ENCODE measurements at places on chromosomes 6 and 20.

DNA sequence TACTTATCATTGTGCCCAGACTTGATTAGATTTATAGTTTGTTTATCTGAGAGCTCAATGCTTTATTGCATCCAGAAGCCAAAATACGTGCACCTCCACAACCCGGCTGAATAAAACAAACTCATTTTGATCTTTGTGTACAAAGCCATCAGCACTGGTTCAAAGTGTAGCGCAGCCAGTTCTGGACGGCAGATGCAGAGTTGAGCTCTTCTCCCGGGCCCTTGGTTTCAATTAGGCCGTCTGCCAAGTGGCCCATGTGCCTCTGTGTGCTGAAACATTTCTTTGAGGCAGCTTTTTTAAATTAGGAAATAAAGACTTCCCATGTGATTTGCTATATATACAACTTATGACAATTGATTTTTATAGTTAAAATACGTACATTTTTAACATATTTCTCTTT is 96.2 kb upstream of the RSPO3 start:
- DNase-seq, result peak; percentile 75

- no peak for DNase-seq
These were observed 797 bp upstream of the ZNF133 start for GRCh38 chr20:18287546-18287914.

DNA sequence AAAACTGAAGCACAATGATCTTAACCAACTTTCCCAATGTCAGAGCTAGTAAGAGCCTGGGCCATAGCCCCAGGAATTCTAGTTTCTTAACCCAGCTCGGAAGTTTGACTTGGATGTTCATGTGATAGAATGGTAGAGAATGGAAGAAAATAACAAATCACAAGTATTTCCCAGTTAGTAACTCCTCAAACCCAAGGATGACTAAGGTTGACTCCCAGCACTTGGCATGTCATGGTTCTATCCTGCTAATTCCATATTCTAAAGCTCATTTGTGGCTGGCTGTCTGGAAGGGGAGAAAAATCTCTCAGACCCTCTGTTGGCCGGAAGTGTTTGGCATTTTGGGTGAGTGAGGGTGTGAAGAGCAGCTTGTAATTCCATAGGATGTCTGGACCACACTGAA is 248.7 kb downstream of the RFPL4B start:
- no peak for DNase-seq

DNA sequence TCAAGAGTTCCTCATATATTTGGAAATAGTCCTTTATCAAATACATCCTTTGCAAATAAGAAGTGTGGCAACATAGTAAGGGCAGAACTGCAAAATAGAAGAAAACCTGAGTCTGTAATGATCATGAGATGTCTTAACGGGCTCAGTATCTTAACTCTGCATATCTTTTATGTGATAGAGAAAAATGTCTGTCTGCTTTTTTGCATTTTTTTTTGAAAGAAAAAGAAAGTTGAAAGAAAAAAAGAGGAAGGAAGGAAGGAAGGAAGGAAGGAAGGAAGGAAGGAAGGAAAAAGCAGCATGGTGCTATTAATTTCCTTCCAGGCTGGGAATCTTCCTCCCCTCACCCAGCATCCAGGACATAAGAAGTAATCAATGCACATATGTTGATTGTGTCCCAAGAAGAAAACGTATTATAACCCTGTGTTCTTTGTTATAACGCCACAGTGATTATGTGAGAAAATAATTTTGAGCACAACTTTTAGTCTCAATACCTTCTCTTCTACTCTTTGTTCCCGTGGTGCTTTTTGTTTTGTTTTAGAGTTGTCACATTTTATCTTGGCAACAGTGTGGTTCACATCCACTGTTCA is 58.7 kb upstream of the PCSK2 start:
- no peak for DNase-seq

DNA sequence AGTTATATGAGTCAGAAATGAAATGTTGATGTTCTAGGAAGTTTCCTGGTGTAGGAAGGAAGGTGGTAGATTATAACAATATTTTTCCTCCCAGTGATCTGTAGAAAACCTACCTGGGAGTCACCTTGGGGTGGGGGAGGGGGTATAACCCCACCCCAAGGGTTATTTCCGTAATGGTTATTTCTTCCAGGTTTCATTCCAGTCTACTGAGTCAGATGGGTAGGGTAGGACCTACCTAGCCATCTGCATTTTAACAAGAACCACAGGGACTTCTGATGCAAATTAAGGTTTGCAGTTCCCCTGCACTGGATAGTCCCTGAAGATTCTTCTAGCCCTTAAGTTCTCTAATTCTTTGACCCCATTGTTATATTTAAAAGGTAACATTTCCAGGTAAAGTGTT is 88.9 kb downstream of the ARMC2 start:
- no peak for DNase-seq

- DNase-seq, result no peak
These were observed 125.0 kb downstream of the MAP3K4 start for GRCh38 chr6:161116554-161116953.

DNA sequence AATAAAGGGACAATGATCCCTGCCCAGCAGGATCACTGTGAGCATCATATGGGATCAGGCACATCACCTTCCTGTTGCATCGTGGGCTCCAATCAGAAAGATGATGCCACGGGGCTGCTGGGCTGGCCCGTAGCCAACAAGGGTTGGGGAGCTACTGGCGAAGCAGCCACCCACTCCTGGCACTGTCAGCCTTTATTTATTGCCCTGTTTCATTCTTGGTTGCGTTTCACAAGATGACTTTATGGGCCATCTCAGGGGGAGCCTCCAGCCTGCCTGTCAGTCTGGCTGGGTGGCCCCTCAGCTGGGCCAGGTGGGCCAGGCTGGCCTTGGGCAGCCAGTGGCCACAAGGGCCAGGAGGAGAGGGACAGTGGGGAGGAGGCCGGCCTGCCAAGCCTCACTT is 17.3 kb downstream of the VSTM2L start:
- DNase-seq, result no peak

GRCh38 chr6:18087396-18088165 is 34.9 kb downstream of the NHLRC1 start:
- no peak for DNase-seq

GRCh38 chr6:83590416-83590815 is 78.1 kb downstream of the PRSS35 start:
- peak; percentile 27 for DNase-seq

- DNase-seq, result peak; percentile 84
These were observed 203.6 kb upstream of the GMDS start for GRCh38 chr6:2448826-2449571.

- no peak for DNase-seq
These were observed 79.3 kb upstream of the AGPAT4 start for GRCh38 chr6:161353208-161353613.

DNA sequence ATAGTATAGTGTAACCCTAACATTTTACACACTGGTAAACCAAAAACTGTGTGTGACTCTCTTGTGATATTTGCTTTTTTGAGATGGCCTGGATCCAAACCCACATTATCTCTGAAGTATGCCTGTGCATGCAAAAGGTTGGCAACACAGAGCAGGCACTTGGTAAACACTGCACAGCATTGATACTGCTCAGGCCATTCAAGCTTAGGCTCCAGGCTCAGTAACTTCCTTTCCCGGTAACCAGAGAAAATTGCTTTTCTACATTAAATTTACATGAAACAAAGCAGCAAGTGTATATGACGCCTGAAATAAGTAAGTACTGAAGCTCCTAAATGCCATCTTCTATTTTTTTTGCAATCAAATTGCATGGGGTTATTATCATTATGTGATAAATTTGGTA is 205.7 kb downstream of the EPM2A start:
- no peak for DNase-seq

DNA sequence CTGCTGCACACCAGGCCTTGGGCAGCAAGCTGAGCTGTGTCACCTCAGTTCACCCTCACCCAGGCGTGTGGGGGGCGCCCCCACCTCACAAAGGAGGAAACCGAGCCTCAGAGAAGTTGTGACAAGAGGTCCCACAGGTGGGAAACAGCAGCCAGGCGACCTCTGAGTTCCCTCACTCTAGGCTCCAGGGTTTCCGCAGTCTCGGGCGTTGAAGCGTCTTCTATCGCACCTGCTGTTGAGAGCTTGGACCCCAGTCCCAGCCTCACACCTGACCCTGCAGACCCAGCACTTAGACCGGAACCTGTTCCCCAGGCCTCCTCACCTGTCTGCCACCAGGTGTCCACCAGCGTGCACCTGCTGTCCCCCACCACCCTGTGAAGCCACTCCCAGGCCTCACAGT is 22.3 kb upstream of the APMAP start:
- no peak for DNase-seq

- DNase-seq, result no peak
These were observed 19.7 kb upstream of the TM9SF4 start for GRCh38 chr20:32089637-32090362.

DNA sequence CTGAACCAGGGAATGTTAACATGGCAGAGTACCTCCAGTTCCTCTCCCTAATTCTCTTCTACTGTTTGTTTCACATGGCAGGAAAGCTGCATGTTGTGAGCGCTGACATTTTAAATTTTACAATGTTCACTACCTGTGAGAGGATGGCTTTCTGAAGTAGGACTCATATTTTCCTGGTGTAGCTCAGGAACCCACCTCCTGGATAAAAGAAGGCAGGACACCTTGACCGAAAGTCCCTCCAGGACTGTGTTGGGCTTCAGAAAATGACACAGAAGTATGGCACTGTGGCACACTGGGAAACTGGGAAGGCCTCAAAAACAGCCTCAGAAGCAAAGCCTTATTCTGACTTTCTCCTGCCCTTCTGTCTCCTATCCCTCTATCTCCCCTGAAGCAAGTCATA is 33.3 kb downstream of the PTPRK start:
- DNase-seq, result no peak

- DNase-seq, result no peak
These were observed 163.2 kb upstream of the TAB2 start for GRCh38 chr6:149154261-149154821.

DNA sequence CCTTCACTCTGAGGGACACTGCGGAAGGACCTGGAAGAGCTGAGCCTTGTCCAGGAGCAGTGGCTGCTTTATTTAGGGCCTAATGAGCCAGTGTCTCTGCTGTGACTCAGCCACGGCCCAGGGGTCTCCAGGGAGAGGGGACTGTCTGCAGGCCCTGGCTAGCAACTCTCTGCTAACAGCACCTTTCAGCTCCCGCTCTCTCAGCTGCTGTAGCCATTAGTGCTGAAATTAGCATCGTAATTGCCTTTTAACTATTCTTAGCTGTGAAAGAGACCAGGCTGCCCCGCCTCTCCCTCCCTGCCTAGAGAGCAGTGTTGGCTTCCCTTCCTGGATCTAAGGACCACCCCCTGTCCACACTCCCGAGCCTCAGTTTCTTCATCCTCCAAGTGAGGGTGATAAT is 53.1 kb upstream of the SLC32A1 start:
- DNase-seq, result no peak

- DNase-seq, result no peak
These were observed 16.9 kb downstream of the NDRG3 start for GRCh38 chr20:36728986-36729385.

DNA sequence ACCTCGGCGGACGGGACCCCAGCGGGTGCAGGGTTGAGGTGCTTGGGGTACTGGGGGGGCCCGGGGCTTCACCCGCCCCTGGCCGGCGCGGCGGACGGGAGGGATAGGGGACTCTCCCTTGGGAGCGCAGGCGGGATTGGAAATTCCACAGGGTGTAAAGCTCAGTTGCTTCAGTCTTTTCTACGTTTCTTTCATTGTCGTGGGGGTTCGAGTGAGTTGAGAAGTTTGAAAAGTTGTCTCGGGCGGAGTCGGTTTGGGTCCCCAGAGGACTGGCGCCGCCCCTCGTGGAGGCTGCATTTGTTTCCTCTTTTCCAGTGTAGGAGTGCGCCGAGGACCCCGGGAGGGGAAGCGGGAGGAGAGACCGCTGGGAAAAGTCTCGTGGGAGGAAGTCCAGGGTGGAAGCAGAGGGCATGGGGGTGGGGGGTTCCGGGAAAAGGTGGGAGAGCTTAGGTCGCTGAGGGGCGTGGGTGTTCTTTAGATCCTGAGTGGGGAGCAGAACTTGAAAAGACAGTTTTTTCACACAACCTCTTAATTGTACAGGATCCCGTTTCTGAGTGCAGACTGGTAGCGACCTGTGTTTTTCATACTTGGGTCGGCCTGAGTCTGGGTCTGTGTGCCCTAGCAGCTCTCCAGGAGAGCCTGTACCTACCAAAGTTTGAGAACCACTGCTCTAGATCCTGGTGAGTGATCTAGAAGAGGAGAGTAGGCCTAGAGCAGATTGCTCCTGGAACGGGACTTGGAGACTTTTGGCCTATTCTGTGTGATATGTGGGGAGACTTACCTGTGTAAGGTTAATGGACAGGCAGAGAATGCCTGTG is 495 bp downstream of the FAM83B start:
- DNase-seq, result no peak

- no peak for DNase-seq
These were observed 403.3 kb upstream of the AGPAT4 start for GRCh38 chr6:161677188-161677587.

DNA sequence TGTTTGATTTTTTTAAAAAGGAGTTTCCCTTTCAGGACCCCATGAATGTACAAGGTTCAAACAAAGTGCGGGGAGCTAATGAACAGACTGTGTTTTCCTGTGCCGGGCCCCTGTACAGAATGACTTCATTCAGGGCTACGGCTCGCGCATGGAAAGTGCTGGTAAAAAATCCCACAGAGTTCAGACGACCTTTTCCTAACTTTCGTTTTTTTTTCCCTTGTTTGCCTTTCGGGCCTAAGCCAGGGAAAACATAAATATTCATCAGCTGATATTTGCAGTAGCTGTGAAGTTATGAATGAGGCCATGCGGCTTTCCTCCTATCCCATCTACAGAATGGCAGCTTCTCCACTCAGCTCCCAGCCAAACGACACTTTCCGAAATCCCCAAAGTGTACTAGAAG is 74.0 kb downstream of the HAO1 start:
- DNase-seq, result no peak

- no peak for DNase-seq
These were observed 42.8 kb upstream of the ID1 start for GRCh38 chr20:31562241-31562640.

DNA sequence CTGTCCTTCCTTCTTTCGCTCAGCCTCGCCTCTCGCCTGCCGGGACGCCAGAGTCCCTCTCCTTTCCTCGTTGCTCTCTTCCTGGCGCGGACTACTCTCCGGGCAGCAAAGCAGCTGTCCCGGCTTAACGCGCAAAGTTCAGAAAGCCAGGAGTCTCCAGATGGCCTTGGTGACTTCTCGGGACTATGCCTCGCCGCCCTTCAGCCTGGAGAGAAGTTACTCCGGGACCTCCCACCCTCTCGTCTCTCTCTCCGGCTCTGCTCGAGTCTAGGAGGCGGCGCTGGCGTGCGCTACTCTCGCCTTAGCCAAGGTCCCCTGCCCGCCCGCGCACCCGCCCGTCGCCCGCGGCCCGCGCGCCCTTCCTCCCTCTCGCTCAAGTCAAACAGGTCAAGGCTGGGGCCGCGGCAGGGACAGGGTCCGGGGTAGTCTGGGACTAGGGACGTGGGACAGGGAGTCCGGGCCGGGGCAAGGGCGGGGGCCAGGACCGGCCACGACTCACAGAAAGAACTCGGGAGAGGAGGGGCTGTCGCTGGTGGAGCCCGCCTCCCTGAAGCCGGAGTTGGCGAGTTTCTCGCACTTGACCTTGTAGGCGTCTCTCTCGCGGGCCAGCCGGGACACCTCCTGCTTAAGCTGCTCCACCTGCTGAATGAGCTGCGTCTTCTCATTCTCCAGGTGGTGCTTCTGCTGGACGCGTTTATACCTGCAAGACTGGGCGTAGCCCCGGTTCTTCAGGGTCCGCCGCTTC is 1.5 kb downstream of the MAFB start:
- DNase-seq, result peak; percentile 34

- peak; percentile 68 for DNase-seq
These were observed 32.1 kb upstream of the NR2E1 start for GRCh38 chr6:108133594-108134179.

GRCh38 chr6:41040101-41040939 is 1.3 kb upstream of the UNC5CL start:
- no peak for DNase-seq

GRCh38 chr6:27720607-27721580 is 191.3 kb downstream of the OR2B2 start:
- peak; percentile 2 for DNase-seq

GRCh38 chr6:156449128-156449527 is 328.1 kb upstream of the ARID1B start:
- DNase-seq, result no peak

All from AG10803 (cell line).